M059J (cell line): ENCODE measurements at places on chromosomes 1 and 21.

- DNase-seq = peak; percentile 66
These were observed 257.2 kb downstream of the PTGER3 start for GRCh38 chr1:70790232-70790923.

DNA sequence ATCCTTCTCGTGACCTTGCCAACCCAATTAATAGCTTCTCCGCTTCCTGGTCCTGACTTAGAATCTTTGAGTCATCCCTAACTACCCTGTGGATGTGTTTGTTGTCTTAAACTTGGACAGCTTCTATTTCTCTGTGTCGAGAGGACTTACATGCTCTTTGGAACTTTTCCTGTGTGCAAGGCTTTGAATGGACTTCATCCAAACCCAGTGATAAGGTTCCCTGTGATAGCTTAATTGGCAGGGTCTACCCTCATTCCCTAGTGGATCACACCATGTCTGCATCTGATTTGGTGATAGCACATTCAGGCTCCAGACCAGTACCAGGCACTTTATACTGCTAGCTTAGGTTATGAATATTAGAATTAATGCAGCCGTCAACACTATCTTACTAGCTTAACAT, 378.2 kb upstream of the KAZN start:
- peak; percentile 45 for DNase-seq

GRCh38 chr21:46622226-46622625, 13.2 kb upstream of the PRMT2 start:
- no peak for DNase-seq

DNA sequence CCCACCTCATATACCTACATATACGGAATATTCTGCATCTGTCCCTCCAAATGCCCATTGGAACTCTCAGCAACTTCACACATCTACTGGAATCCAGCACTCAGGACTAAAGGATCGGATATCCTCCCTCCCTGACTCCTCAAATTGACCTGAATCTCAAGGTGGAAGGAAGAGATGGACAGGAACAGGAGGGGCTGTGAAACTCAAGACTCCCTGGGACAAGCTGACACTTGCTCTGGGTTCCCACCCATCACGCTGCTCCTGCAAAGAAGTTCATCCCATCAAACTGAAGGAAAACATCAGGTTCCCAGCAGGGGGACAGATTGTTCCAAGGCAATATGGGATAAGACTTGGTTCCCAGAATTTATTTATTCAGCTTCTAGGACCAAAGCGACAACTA, 30.3 kb upstream of the TIAM1 start:
- no peak for DNase-seq

DNA sequence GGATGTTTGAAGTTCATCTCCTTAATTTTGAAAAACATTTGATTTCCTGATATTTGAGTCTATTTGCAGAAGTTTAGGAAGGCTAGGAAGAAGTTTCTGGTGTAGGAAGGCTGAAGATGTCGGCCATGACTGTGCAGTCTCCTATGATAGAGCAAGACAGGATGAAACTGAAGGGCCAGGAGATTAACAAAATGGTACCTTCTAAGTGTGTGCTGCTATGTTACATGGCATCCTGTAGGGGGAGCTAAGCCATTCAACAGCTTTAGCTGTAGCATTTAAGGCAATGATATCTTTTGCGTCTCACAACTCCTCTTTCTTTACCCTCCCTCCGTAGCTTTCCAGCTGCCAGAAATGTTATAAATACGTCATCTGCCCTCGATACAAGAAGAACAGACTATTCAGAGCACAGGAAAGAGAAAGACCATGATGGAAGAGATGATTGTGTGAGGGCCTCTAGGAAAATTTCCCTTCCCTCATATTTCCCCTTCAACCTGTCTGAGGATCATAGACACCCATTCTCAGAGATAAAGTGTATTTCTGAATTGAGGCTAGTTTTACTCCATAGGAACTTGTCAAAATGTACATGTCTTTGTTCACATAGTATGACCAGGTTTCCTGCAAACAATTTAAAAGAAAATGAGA, 61.1 kb downstream of the XCL1 start:
- peak; percentile 62 for DNase-seq
